Stimulated activated CD8-positive, alpha-beta memory T cell treated with anti-CD3 and anti-CD28 coated beads, Interleukin-7, amount 100 ng/mL, for 48 hours (primary cell): ENCODE measurements at places on chromosomes 1 and 21.

- DNase-seq: no peak
These were observed 13.4 kb downstream of the HIPK1 start for GRCh38 chr1:113942527-113942926.

- no peak for DNase-seq
These were observed 43.0 kb downstream of the UBE2U start for GRCh38 chr1:64246294-64246917.

DNA sequence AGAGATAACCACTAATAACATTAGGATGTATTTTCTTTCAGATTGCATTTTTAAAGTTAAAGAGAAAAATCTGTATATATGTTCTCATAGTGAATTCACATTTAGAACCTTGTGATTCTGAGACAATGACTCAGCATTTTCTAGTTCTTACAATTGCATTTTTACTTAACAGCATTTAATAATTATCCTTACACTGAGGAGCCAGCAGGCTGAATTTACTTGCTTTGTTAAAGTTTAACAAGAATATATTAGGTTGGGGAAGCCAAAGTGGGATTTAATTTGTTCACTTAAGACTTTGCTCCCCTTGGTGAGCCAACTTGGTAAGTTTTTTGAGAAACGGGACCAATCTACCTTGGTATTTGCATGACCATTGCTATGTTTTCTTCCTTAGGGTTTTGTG lies 4.5 kb downstream of the PATJ start:
- DNase-seq: no peak

GRCh38 chr21:36425286-36425685 lies 40.1 kb downstream of the CHAF1B start:
- no peak for DNase-seq

DNA sequence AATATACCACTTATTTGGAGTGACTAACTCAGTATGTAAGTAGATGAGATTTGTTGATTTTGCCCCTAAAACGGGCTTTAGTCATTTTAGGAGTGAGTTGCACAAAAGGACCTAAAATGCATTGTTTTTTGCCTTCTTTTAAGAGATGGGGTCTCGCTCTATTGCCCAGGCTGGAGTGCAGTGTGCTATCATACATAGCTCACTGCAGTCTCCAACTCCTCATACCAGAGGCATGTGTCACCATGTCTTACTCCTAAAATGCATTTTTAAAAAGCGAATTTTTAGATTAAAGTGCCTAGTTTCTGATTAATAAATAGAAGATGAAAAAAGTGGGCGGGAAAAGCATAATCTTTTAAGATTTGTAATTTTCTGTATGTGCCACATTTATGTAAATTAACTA lies 11.5 kb upstream of the NEXN start:
- no peak for DNase-seq
